ENCODE measurements at places on chromosomes 1 and 21.

DNA sequence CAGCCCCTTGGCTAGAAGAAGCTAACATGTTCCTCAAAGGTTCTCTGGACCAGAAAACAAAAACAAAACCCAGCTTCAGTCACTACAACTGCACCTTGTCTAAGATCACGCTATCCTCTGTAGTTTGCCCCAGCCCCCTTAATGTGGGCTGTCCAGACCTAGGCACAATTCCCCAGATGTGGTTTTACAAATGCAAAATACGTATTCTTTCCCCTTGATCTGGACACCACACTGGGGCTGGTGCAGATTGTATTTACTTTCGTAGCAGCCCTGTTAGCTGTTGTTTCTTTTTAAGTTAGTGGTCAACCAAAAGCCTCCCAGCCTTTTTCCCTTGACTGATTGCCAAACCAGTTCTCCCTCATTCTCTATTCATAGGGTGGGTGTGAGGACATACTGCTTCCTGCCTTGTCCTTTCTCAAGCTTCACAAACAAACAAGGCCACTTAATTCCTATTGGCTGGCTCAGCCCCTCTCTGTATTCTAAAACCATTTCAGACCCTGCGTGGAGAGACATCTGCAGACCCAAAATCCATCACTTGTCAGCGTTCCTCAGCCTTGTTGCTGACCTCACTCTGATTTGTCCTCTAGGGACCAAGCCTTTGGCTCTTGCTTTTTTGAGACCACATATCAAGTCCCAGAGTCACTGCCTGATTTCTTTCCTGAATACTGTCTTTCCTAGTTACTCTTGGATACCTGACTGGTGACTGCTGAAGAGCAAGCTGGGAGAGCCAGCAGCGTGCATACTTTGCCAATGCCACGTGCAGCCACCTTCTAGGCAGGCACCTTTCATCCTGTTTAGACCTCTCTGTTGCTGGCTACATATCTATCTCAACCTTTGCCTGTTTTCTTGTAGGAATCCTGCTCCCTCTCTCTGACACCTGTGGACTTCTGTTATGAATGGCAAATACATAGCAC is 96.4 kb upstream of the RAB3GAP2 start:
- peak; percentile 52 for DNase-seq

GRCh38 chr1:1938613-1939295 is 19.7 kb upstream of the TMEM52 start:
- DNase-seq = no peak

- no peak for DNase-seq
Measured at GRCh38 chr1:153933955-153934354, 11.2 kb upstream of the GATAD2B start.

GRCh38 chr1:226360106-226360746 is 47.7 kb downstream of the PARP1 start:
- no peak for DNase-seq

GRCh38 chr21:41601573-41602368 is 93.8 kb upstream of the TMPRSS2 start:
- peak; percentile 80 for DNase-seq

DNA sequence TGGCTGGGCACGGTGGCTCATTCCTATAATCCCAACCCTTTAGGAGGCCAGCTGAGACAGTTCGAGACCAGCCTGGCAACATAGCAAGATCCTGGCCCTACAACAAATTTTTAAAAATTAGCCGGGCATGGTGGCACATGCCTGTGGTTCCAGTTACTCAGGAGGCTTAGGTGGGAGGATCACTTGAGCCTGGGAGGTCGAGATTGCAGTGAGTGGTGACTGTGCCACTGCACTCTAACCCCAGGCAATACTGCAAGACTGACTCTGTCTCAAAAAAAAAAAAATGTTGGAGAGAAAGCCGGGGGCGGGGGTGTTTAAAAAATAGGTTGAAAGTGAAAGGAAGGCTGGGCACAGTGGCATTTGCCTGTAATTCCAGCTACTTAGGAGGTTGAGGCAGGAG is 16.5 kb downstream of the CLDN19 start:
- DNase-seq = peak; percentile 37

DNA sequence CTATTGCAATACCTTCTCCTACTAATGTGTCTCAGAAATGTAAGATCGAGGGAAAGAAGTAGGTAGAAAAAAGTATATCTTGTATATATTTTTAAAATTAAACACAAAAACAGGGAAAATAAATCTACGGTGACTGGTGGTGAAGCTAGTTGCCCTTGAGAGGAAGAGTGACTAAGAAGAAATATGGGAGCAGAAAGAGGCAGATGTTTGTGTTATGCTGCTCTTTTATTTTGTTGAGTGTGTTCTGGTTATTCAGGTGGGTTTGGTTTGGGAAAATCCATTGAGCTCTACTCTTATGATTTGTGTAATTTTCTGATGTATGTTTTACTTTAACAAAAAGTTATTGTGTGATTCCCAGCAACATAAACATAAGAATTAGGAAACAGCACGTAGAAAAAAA is 444.9 kb upstream of the B3GALT2 start:
- DNase-seq = no peak

DNA sequence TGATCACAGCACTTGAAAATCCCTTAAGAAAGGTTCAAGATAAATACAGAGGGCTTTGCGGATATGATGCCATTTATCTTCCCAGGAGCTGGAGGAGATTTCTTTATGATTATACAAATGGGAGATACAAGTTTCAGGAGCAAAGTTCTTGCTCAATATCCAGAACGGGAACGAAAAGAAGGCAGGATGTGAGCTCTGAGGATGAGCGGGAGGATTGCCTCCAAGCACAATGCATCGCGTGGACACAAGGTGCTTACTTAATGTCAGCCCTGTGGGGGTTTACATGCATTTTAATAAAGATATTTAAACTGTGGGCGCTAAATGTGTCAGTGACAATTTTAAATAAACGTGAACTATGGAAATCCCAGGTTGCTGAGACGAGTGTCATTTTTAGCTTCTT is 59.0 kb downstream of the SYT6 start:
- no peak for DNase-seq

DNA sequence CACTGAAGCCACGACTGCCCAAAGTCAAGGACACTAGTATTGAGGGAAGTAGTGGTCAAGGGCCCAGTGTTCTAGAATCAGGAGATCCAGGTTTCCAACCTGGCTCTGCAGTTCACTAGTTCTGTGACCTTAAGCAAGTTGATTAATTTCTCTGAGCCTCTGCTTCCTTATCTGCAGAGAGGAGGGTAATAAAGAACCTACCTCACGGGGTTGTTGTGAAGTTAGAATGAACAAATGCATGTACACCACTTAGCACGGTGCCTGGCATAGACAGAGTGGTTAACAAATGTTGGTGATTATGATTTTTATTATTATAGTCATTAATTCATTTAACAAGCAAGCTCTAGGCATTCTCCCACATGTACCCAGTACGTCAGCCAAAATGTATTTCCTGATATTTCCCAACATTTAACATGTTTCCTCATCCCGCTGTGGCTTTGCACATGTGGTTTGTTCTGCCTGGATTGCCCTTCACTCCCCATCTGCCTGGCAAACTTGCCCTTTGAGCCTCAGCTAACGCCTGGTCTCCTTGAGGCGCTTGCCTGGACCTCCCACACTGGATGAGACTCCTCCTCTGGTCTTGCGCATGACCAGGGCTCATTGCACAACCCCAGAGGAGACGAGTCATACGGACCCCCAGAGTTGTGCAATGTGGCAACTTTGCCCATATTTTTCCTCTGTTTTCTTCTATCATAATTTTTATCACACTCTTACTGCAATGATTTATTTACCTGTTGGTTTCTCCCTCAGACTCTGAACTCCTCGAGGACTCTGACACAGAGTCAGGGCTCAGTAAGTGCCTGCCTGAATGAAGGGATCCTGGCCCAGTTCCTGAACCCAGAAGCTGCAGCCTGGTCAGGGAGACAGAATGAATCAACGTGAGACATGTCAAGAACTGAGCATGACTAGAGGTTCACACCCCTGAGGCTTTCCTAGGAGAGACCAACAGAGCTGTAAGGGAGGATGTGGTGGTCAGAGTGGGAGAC is 20.7 kb upstream of the MFSD2A start:
- DNase-seq = peak; percentile 88

DNA sequence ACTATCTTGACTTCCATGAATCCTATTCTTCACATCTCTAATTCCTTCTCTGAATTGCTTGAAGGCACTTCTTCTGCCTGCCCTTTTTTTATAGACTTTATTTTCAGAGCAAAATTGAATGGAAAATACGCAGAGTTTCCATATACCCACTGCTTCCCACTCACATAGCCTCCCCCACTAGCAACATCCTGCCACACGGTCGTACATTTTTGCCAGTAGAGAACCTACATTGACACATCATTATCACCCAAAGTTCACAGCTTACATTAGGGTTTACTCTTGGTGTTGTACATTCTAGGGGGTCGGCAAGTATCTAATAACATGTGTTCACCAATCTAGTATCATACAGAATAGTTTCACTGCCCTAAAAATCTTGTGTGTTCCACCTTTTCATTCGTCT is 12.3 kb downstream of the EEIG2 start:
- no peak for DNase-seq

DNA sequence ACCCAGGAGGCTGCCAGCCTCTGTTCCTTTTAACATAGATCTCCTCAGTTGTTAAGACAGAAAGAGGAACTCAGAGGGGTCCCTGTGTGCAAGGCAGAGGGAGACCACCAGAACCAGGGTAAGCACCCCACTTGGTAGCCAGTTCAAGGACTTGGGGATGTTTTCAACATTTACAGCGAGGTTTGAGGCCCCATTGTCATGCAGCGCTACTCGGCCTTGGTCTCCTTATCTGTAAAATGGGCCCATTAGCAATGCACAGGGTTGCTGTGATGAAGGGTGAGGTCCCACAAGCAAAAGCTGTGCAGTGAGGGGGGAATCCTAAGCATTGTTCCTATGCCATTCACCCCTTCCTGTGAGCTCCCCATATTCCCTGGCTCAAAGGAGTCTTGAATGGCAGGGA is 4.2 kb downstream of the SIM2 start:
- DNase-seq = no peak

- DNase-seq = peak; percentile 68
Measured at GRCh38 chr1:80656014-80656636, 1144.6 kb upstream of the ADGRL2 start.

- DNase-seq = no peak
Measured at GRCh38 chr1:3350506-3351261, 103.8 kb upstream of the ARHGEF16 start.

DNA sequence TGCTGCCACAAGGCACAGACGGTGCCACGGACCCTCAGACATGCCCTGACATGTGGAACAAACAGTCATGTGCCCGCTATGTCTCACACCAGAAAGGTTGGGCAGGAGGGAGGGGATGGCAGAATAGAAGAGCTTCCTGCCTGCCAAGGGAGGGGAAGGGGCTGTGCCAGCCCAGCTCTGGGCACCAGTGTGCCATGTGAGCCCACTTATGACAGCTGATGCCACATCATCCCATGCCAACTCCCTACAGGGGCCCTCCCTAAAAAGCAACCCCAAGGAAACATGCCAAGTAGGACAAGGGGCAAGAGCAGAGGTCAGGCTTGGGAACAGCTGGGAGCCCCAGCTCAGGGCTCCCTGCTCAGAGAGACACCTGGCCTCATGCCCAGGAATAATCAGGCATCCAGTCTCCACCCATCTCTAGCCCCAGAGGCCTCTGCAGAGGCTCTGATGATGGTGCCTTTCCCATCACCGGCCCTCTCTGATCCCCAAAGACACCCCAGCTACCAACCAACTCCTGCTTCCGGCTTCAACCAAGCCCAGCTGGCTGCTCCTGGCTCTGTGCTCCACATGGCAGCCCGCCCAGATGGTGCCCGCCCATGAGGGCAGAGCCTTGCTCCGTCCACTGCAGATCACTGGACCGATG is 10.3 kb downstream of the ADGRB2 start:
- peak; percentile 20 for DNase-seq

- no peak for DNase-seq
Measured at GRCh38 chr1:241714321-241715218, 62.5 kb downstream of the WDR64 start.

- DNase-seq = no peak
Measured at GRCh38 chr1:113507552-113508214, 117.4 kb downstream of the MAGI3 start.

- DNase-seq = no peak
Measured at GRCh38 chr21:35226968-35227744, 178.1 kb upstream of the RUNX1 start.
